ENCODE measurements at places on chromosomes 2 and 18. TPM values are rescaled to one million over a fixed set of nuclear protein-coding genes. Genes with fewer than 3 reads are reported as not detected.
A peak's percentile ranks its signal among the peaks of the same experiment; 100 is the strongest.

DNA sequence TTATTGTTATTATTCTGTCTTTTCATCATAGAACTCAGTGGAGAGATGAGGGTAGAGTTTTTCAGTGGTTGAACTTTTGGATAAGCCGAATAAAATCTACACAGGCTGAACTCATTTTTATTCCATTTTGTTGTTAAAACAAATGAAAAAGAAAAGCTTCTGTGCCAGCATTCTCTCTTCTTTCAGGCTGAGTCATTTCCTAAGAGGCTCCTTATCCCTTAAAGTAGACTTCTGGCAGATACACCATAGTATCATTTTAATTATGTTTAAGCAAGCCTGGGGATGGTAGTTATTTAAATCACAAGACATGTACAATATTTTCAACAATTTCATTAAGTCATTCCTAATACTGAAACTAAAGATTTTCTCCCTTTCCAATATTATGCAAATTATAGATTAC, 1364.0 kb upstream of the NRXN1 start:
- DNase-seq: no peak

- no peak for DNase-seq
Measured at GRCh38 chr18:67117804-67118203, 398.7 kb downstream of the DSEL start.

DNA sequence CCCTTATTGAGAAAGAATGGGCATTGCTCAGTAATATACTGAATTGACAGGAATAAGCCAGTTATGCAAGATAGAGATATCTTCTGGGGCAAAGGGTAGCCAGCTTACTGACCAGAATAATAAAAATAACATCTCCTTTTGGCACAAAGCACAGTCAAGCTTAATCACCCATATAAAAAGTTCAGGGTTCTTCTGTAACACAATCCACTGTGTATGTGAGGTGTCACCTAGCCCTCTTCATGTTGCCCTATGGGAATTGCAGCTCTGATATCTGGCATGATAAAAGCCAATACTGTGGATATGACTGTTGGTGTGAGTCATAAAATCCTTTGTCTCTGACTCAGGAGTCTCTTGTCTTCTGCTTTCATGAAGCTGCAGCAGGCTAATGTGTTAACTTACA, 90.8 kb downstream of the DSEL start:
- DNase-seq: no peak

GRCh38 chr2:38599706-38600105, 3.0 kb downstream of the HNRNPLL start:
- DNase-seq: no peak

DNA sequence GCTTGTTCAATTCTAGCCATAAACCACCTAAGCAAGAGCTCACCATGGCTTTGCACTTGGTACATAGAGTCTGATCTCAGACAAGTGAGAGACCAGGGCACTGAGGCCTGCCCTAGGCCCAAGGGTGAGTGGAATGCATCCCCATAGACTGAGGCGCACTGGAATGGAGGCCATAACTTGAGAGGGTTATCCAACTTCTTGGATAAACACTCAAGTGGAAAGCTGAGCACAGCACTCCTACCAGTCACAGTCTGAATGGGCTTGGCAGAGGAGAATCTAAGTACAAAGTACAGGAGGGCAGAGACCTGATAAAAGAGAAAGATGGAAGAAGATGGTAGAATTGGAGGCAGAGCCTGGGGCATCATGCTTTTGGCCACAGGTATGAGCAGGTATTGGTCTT, 30.4 kb upstream of the CASP10 start:
- no peak for DNase-seq

The NTSR2 gene
- not detected for polyA plus RNA-seq

DNA sequence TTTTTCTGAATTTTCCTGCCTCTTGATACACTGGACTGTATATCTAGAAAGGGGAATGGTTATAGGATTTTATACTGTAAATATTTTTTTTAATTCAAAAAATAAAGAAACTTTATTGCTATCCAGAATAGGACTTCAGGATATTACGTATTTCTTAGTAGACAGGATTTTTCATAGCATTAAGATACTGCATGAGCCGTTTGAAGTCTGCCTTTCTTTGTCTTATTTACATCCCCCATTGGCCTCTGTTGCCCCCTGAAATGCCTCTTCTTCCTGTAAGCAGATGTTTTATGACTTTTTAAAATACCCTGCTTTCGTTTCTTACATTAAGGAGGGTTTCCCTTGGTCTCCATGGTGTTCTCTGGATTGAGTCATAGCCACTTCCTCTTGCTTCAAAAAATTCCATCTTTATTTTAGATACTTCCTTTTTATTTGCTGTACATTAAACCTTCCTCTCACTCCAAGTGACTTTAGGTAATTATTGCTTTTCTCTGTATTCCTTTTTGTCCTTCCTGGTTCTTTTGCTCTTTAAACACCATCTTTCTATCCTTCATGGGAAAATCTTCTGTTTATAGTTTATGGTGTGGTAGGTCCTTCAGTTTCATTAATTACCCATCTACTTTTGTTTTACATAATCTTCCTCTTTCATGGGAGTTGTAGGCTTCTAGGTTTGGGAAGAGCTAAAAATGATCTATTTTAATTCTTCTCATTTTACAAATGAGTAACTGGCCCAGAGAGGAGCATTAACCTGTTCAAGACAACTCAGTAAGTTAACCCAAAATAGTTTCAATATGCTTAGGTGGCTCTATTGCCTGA, 72.6 kb downstream of the ZNF532 start:
- no peak for DNase-seq

- no peak for DNase-seq
Measured at GRCh38 chr18:21769206-21769605, 28.6 kb downstream of the MIB1 start.

The DPYSL5 gene
- polyA plus RNA-seq: not detected

The HOXD12 gene
- polyA plus RNA-seq: not detected

GRCh38 chr2:23905155-23905554, 21.8 kb downstream of the ATAD2B start:
- no peak for DNase-seq

The RPRM gene
- polyA plus RNA-seq: 0.50 TPM

The DPP4 gene
- 14.9 TPM for polyA plus RNA-seq

The TDRD15 gene
- not detected for polyA plus RNA-seq

The LIMS1 gene
- 84.2 TPM for polyA plus RNA-seq

- DNase-seq: no peak
Measured at GRCh38 chr2:66538291-66538690, 103.4 kb downstream of the MEIS1 start.

The CDCA7 gene
- 1.3 TPM for polyA plus RNA-seq

GRCh38 chr18:63788447-63789096, 13.4 kb downstream of the SERPINB7 start:
- no peak for DNase-seq

The OSR1 gene
- polyA plus RNA-seq: 8.6 TPM

DNA sequence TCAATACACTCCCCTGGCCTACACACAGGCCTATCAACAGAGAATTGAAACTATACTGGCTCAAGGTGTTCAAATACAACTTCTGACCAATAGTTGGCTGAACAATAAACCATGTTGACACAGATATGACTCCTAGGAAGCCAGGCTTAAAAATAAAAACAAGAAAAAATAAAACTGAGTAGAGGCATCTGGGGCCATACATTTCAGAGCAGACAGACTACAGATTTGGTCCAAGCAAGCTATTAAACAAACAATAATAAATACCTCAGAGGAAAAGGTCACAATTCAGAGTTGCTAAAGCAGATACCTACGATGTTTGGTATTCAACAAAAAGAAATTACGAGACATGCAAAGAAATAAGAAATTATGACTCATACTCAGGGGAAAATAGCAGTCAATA, 132.8 kb upstream of the ACVR2A start:
- no peak for DNase-seq

GRCh38 chr2:10370390-10370789, 67.7 kb downstream of the HPCAL1 start:
- DNase-seq: no peak

- no peak for DNase-seq
Measured at GRCh38 chr18:51765606-51766360, 568.3 kb upstream of the MEX3C start.

- DNase-seq: peak; percentile 66
Measured at GRCh38 chr18:49561289-49562193, at the start of gene LIPG. Gene LIPG (plus strand): TSS chr18:49562057. CDS start chr18:49562309, 252 bp downstream.

DNA sequence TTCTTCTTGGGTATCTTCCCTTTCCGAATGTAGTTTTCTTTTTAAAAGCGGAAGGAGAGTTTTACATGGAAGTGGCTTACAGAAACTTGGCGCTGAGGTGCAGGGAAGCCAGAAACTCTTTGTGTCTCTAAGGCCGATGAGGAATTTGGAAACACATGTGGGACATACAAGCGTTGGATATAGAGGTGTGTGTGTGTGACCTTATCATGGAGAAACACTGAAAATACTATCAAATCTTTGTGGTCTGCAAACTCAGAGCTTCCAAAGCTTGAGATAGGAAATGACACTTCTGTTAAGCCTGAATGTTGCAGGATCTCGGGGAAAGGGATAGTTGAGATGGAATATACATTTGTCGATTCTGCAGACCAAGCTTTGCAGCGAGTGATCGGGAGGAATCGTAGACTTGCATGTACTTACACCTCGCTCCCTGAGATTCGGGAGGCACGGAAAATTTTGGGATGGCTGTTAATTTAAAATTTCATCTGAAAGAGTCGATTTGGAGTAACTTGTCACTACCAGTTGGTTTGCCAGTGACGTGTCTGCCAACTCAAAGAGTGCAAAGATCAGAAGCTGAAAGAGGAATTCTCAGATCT, 1.0 kb downstream of the NAB1 start:
- DNase-seq: peak; percentile 78

- DNase-seq: no peak
Measured at GRCh38 chr2:44277541-44277940, 2.3 kb downstream of the SLC3A1 start.

- no peak for DNase-seq
Measured at GRCh38 chr18:8562919-8563318, 46.3 kb upstream of the RAB12 start.

The CEBPZ gene
- polyA plus RNA-seq: 66.7 TPM

DNA sequence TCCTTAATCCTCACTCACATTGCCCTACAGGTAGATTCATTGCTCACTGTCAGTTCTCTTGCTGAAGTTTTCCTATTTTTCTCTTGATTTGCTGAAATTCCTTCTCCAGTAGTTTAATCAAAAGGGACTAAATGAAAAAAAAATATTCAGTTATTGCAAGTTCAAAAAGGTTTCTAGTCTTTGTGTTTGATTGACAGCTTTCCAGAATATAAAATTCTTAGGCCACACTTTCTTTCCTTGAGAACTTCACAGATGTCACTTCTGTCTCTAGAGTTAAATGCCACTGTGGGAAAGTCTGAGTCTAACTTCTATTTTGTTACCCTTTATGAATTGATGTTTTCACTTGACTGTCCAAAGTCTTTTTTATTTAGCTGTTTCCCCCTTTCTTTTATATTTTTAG, 25.7 kb downstream of the RRM2 start:
- DNase-seq: no peak

GRCh38 chr2:174593574-174594203, 3.9 kb downstream of the WIPF1 start:
- DNase-seq: peak; percentile 70

DNA sequence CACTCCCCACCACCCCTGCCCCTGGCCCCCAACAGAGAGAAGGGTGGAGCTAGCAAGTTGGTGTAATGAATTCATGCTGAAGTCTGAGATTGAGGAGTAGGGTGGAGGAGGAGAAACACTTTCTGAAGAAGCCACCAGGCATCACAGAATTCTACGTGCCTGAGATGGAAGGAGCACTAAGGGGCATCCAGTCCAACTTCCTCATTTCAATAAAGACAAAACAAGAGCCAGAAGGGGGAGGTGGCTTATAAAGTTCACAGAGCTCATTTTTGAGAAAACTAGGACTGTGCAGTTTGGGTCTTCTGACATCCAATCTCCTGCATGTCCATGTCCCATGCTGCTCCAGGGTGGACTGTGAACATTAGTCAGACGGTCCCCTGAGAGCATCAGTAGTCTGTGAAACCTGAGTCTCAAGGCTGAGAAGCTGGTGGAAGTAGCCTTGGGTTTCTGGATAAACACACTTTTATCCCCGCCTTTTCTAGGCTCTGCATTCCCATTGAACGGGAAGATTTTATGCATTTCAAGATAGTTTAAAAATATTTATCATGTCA, 77.7 kb downstream of the TRIM43 start:
- DNase-seq: no peak

DNA sequence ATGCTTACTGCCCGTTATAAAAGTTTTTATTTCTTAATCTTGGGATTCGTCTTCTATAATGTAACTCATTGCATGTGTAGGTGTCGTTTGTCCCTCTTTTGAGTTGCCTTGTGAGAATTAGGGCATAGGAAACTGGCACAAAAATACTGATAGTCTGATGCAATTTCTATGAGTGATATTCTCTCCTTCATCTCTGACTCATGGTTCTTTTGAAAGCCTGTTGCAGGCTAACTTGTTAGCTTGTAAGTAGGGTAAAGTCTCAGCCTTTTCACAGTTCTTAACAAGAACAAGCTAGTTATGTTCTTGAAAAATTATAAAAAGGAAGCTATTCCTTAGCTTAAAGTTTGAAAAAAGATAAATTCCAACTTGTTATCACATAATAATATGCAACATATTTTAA, 1085.4 kb upstream of the NRXN1 start:
- no peak for DNase-seq

DNA sequence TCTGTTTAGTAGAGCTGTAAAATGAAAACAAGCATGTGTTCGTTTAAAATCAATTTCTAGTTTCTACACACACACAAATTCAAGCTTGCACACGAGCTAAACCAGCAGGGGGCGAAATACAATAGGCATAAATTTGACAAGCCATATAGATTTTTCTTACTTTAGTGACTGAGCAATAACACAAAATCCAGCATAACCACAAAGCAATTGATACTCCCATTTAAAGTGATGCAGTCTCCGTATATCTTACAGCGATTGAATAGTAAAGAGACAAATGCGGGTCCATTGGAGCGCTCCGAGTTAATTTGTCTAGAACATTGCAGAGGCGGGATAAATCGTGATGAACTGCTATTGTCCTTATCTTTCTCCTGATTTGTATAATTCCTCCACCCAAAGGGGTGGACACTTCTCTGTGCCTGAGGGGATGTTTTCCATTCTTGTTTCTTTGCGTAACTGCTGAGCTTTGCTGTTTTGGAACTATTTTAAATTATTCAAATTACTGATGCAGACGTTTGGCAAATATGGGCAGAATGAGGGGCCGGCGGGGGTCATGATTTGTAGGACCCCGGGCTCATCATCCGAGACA, 1.2 kb upstream of the AFTPH start:
- peak; percentile 95 for DNase-seq

The NLRC4 gene
- polyA plus RNA-seq: 6.0 TPM

GRCh38 chr2:32235315-32235714, 29.4 kb downstream of the NLRC4 start:
- no peak for DNase-seq

- no peak for DNase-seq
Measured at GRCh38 chr2:72998724-72999123, 72.8 kb downstream of the SFXN5 start.
